Activated CD8-positive, alpha-beta memory T cell treated with anti-CD3 and anti-CD28 coated beads for 4 hours (primary cell): ENCODE measurements at places on chromosomes 5 and 9.

GRCh38 chr9:78782858-78783257, 485.9 kb downstream of the PSAT1 start:
- DNase-seq: no peak

DNA sequence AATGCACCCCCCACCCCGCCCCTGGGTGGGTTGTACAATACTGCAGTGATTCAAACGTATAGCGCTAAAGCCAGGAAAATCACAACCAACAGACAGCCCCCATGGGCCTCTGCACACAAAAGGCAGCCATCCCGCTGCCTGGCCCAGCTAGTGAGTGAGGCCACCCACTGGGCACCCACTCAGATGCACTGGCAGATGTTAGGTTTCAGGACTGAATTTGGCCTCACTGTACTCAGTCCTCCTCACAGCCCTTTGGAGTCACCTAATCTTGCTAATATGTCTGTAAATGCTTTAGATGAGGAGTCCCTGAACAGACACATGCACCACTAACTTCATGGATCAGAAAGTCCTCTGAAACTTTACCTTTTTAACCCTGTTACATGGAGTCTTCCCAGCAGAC, 87.7 kb downstream of the FSTL4 start:
- DNase-seq: no peak

DNA sequence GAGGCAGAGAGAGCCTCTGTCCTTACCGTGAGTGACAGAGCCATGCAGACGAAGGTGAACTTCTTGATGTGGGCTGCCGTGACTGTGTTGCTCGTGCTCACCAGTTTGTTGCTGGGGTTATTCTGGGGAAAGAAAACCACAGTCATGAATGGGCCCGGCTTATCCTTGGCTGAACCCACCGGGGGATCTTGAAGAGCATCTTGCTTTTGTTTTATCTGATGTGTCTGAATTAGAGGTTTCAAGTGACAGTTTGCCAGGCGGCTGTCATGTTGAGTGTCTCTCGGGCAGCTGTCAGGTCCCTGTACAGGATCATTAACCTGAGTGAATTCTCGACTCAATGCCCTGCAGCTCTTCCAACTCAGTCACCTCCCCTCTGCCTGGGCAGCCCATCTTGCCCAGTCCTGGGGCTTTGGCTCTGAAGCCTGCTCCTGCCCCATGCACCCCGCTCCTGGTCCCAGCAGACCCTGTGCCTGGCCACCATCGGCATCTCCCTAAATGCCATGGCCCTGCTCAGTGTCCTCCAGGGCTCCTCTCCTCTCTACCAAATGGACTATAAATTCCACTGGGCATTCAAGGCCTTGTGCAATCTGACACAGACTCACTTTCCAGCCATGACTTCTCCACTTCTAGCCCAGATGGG, 77.4 kb downstream of the OTULIN start:
- DNase-seq: no peak

- no peak for DNase-seq
These were observed 171.7 kb downstream of the C9orf152 start for GRCh38 chr9:110036286-110036685.

- DNase-seq: no peak
These were observed 162.3 kb downstream of the ICE1 start for GRCh38 chr5:5584751-5585150.

DNA sequence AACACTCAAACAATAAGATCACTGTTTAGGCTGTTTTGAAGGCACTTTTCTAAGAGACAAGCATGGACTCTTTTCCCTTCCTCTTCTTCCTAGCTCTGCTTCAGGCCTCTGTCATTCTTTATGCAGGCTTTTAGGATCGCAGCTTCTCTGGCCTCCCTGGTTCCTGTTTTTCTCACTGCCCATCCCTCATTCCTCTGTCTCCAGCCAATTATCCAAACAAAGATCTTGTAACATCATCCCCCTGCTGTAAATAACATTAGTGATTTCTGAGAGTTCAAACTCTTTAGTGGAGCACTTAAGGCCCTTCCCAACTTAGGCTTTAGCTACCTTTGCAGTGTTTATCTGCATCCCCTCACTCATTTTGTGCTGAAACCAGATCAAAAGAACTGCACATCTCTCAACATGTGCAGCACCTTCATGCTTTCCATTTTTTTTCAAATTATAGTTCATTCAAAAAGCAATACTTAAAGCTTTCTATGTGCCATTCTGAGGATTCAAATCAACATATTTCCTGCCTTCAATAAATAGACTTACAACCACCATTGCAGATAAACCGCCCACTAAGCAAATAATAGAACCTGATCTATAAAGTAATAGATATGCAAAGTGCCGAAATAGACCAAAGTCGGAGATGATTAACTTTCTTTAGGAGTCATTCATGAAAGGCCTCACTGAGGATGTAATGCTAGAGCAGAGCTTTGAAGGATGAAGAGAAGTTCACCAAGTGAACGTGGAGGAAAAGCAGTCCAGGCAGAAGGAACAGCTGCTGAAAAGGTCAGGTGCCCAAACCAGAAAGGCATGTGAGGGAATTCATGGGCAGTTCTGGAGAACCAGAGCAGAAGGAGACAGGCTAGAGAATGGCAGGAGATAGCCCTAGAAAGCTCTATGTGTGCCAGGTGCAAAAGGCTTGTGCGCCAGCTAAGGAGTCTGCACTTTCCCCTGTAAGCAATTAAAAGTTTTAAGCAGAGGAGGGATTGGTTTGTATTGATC, 95.8 kb upstream of the ZNF366 start:
- DNase-seq: no peak

GRCh38 chr5:87827539-87827938, 414.8 kb upstream of the CCNH start:
- no peak for DNase-seq

- DNase-seq: no peak
These were observed 75.2 kb downstream of the ACTBL2 start for GRCh38 chr5:57407391-57407790.

DNA sequence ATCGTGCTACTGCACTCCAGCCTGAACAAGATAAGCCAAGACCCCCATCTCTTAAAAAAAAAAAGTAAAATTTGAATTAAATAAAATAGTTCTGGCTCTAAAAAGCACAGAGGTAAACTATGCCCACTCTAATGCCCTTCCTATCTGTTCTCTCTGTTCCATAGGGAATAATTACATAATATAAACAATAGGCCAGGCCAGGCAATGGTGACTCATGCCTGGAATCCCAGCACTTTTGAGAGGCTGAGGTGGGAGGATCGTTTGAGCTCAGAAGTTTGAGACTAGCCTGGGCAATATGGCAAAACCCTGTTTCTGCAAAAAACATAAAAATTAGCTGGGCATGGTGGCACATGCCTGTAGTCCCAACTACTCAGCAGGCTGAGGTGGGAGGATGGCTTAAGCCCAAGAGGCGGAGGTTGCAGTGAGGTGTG, 47.4 kb downstream of the MYO10 start:
- no peak for DNase-seq

- no peak for DNase-seq
These were observed 85.1 kb downstream of the SSBP2 start for GRCh38 chr5:81665795-81666194.

DNA sequence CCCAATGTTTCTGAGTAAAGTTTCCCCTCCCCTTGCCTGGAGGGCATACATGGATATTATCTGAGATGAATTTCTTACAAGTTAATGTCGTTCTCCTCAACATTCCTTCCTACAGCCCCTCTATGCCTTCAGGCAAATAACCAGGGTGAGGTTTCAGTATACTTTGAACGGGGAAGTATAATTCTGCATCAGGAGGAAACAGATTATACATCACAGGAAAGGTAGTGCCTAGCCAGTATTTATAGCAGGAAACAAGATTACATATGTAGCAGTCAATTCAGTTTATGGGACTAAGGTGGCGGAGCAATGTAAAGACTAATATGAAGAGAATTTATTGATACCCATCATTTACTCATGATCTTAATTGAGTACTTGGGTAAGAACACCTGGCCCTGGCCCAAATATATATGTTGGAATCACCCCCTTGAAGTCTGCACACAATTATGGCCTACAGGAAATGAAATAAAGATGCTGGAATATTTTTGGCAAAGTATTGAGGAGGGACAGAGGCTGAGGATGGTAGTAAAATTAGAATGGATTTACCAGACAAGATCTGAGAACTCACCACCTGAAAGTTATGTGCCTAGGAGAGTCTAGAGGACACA, 661.1 kb downstream of the PTPRD start:
- no peak for DNase-seq

GRCh38 chr5:99945478-99946442, 589.4 kb upstream of the FAM174A start:
- DNase-seq: no peak

DNA sequence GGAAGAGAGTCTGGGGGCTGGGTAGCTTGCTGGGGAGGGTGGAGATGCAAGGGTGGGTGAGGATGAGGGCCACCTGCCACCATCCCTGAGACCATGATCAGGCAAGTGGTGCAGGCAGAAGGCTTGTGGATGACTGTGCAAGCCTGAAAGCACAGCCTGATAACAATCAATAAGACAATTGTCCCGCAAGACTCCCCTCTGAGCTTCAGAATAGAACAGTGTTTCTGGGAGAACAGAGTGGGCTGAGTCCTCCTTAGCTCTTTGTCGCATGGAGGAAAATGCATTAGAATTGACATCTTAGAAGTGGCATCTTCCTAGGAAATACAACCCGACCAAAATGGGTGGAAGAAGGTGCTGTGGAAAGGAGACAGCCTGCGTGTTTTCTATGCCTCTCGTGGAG, 6.6 kb downstream of the GADD45G start:
- no peak for DNase-seq

- DNase-seq: no peak
These were observed 12.8 kb downstream of the RALGPS1 start for GRCh38 chr9:126927419-126927818.
